ENCODE measurements at places on chromosomes 4 and X. TPM values are rescaled to one million over a fixed set of nuclear protein-coding genes. Genes with fewer than 3 reads are reported as not detected.

- H3K27ac ChIP-seq, result no peak overlapping the region
- H3K4me1 ChIP-seq, result no peaks in the 10 kb centered on the region
- H3K4me3 ChIP-seq, result no peak overlapping the region
These were observed 10.3 kb downstream of the ADH6 start for GRCh38 chr4:99208719-99209075.

Gene UCHL1
- total RNA-seq, result 245 TPM

Gene C4orf46
- total RNA-seq, result 15.4 TPM

Gene INPP4B
- total RNA-seq, result 8.0 TPM

DNA sequence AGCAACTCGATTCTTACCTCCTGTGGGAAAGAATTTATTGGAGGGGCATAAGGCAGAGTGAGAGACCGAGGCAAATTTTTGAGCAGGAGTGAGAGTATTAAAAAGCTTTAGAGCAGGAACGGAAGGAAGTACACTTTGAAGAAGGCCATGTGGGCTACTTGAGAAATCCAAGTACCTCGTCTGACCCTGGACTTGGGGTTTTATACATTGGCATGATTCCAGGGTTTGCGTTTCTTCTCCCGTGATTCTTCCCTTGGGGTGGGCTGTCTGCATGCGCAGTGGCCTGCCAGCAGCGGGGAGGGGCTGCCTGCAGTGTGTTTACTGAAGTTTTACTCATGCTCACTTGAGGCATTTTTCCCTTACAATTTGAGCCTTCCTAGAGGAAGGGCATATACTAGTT lies 3.4 kb downstream of the GALNT7 start:
- peak; percentile 7 for DNase-seq
